NCI-H146 (cell line): ENCODE measurements at places on chromosomes 7 and 10.

DNA sequence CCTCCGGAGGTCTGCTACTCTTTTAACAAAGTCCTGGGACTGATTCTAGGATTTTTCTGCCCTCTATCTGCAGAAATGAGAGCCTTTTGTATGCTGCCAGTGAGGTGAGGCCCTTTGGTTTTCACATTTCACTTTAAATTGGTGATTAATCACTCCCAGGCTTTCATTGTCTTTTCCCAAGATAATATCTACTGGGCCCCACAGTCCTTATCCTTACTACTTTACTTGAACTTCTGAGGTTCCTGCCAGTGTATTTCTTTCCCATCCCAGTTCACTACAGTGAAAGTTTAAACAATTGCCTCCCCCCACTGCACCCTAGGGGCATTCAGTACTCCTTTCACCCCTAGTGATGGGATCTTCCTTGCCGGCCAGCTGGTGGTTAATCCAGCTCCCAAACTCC, 127.4 kb upstream of the INHBA start:
- no peak for DNase-seq

DNA sequence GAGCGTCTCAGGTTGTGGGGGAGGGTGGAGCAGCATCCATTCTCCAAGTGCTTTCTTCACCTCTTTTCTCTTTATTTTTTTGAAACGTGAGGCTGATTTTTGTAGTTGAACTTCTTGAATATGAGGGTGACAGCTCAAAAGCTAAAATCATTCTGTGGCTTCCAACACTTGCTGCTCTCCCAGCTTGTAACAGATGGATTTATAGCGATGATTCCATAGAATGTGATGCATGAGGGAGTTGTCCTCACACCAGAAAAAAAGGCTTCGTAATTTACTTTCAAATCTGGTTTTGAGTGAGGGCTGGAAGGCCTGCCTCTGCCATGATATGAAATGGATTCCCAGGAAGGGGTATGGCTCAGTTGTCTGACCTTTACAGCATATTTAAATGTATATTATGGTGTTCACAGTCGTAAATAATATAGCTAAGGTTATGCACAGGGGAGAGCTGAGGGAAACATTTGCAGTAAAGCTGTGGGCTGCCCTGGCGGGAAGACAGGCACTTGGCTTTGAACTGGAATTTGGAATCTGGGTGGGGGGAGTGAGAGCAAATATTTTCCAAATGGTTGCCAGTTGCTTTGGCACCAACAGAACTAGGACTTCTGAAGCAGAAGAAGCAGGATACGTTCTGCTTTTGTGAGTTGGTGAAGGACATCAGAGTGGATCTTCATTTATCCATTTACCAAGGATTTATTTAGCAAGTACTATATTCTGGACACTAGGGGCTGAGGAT, 166.7 kb downstream of the SORCS3 start:
- DNase-seq, result no peak

DNA sequence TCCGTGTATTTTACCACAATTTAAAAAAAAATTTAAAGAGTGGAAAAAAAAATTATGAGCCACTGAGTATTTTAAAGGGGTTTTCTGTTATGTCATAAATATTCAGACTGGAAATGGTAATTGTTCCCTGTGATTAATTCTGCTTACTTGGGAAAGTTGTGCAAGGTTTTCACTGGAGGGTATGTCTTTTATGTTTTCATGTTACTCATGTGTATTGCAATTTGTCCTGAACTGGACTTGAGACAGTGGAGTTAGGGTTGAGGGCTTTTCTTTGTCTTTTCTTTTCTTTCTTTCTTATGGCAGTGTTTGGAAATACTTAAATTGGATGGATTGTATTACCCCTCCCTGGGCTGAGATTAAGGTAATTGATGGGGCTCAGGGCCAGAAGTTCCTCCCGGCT, 257.7 kb downstream of the BAMBI start:
- no peak for DNase-seq

GRCh38 chr7:36526863-36527548, 137.3 kb downstream of the ANLN start:
- DNase-seq, result no peak

- DNase-seq, result peak; percentile 11
Observed at GRCh38 chr10:113891476-113891875, 37.0 kb downstream of the NHLRC2 start.

GRCh38 chr7:141023295-141023694, 8.5 kb upstream of the MRPS33 start:
- DNase-seq, result no peak

- DNase-seq, result no peak
Observed at GRCh38 chr10:14975672-14976273, 16.6 kb downstream of the MEIG1 start.

DNA sequence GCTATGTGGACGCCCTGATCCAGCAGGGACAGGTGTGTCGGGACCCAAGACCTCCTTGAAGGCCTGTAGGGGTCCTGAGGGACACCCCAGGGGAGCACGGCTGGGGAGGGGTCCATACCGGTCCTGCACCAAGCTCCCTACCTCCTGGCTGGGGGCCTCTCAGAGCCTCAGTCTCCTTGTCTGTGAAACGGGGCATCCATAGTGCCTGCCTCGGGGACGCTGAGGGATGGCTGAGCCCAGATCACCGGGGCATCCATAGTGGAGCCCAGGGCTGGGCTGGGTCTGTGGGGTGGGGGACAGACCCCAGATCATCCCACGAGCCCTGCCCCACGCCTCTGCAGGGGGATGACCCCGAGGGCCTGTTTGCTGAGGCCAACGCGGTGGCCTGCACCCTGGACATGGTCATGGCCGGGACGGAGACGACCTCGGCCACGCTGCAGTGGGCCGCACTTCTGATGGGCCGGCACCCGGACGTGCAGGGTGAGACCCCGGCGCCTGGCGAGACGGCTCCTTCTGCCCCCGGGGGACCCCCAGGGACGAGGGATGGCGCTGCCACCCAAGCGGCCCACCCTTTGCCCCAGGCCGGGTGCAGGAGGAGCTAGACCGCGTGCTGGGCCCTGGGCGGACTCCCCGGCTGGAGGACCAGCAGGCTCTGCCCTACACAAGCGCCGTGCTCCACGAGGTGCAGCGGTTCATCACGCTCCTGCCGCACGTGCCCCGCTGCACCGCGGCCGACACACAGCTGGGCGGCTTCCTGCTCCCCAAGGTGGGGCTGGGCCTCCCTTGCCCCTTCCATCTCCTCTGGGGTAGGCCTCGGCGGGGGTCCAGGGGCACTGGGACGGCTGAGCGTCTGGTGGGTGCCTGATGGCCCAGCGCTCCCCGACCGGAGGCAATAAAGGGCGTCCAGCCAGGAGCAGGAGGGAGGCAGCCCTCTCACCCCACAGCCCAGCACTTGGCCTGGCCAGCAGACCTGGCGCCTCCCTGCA, 4.1 kb downstream of the CYP2W1 start:
- DNase-seq, result no peak

DNA sequence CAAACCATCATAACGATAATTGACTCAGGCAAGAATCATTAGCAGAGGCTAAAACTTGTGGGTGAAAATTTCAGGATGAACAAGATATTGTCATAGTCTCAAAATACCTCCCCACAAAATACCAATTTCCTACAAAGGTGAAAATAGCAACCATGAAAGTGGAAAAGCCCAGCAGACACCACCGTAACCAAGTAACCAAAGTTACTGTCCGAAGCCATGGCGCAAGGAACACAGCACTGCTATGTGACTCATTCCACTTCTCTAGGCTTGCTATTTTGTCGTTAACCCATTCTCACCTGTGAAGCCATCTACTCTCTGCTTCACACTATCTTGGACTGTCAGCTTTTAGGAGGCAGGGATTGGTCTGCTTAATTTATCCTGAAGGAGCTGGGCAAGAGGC, 113.8 kb upstream of the CACUL1 start:
- DNase-seq, result no peak

GRCh38 chr7:78224923-78225322, 426.4 kb downstream of the PHTF2 start:
- DNase-seq, result no peak

DNA sequence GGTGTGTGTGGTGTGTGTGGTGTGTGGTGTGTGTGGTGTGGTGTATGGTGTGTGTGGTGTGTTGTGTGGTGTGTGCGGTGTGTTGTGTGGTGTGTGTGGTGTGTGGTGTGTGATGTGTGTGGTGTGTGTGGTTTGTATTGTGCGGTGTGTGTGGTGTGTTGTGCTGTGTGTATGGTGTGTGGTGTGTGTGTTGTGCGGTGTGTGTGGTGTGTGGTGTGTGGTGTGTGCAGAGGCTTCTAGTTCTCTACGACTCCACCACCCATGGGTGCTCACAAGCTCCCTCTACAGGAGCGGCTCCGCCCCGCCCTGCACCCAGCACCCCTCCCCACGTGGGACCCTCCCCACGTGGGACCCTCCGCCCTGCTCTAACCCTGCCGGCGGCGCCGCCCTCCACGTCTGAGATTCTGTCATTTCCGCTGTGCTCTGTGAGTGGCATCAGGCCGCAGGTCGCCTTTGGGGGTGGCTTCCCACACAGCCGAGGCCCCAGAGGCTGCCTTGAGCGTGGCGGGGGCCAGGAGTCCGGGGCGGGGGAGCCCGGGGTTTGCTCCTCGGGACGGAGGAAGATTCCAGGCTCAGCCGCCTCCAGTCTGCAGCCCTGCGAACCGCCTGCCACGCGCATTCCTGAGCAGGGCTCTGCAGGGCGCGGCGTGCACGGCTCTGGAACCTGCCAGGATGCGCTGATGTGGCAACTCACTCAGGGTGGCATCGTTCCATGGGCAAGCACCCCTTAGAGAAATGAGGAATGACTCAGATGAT, 37.0 kb upstream of the DNAJB6 start:
- DNase-seq, result peak; percentile 37

DNA sequence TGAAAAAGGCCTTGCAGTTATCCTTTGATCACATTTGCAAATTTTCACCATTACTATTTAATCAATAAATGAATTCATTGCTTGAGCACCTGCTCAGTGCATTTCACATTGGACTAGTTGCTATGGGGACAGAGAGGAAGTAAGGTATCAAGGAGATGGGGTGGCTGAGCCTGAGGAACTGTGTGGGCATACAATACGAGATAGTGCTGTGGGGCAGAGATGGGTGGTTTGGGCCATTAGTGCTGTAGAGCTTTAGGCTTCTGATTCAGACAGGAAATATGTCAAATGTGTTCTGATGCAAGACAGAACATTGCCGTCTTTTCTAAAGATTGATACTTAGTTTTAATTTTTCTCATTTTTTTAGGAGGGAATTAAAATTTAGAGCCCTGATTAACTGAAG, 13.2 kb downstream of the ITGB8 start:
- peak; percentile 4 for DNase-seq

- peak; percentile 69 for DNase-seq
Observed at GRCh38 chr10:86400705-86401587, 34.4 kb upstream of the GRID1 start.

DNA sequence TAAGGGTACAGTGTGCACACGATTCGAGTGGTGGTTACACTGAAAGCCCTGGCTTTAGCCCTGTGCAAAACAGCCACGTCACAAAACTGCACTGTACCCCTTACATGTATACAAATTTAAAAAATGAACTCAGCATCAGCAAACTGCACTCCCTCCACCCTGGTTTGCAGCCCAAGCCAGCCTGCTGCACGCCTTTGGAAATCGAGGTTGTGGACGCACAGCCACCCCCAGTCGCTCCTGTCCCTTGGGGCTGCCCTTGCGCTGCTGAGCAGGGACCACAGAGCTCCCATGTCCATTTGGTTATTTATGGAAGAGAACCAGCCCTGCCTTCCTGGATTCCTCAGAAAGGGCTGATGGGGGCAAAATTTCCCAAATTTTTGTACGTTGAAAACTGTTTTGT, 98.8 kb downstream of the INPP5A start:
- DNase-seq, result no peak

GRCh38 chr7:5591278-5591874, 167.7 kb upstream of the TNRC18 start:
- DNase-seq, result no peak

- no peak for DNase-seq
Observed at GRCh38 chr10:113992471-113993011, 51.1 kb upstream of the ADRB1 start.

GRCh38 chr7:21722371-21722770, 179.5 kb downstream of the DNAH11 start:
- no peak for DNase-seq

DNA sequence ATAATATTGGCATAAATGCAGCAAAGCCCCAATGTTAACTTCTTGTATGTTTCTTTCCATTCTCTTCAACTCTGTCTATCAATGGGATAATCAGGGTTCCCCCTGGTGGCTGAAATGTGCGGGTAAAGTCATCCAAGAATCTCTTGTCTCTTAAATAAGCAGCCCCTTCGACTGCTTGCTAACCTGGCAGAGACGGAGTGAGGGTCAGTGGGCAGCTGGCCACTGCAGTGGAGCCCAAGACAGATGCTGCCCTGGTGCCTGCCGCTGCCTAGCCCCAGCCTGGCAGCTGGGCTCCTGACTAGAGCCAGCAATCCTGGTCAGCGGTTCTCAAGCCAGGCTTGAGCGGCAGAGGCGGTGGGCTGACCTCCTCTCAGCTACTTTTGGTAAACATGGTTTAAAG, 248.9 kb downstream of the COBL start:
- DNase-seq, result peak; percentile 54

DNA sequence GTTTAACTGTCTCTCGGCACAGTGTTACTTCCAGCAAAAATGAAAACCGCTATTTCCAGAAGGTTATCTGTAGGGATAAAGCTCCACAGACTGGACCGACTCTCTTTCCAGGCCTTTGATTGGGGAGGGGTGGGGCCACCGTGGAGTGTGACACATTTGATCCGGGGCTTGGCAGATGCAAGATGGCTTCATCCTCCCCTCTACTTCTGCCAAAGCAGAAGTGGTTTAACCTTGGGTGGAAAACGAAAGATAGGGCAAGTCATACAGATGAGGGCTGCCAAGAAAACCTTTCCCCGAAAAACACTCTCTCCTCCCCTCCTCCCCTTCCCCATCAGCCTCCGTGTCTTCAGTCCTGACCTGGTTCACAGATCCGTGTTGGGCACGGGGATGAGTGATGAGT, 139.7 kb upstream of the SH2B2 start:
- DNase-seq, result no peak

GRCh38 chr7:71591876-71592275, 459.9 kb downstream of the GALNT17 start:
- DNase-seq, result no peak

DNA sequence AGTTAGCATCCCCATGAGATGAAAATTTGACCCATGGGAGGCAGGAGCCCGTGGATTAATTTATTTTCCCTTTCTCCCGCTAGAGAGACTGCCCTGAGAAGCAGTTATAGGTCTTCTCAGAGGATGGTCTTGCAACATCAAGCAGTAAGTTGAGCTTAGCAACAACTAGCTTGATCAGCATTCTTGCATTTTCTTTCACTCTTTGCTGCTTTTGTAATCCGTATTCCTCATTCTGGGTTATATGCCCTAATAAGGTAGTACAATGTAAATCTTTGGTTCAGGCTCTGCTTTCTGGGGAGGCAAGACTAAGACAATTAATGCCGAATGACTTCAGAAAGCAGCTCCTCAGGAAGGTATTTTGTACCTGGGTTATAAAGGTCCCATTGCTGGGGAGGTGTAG, 146.8 kb downstream of the FZD1 start:
- DNase-seq, result no peak
